ENCODE measurements at places on chromosomes 1 and 21.

DNA sequence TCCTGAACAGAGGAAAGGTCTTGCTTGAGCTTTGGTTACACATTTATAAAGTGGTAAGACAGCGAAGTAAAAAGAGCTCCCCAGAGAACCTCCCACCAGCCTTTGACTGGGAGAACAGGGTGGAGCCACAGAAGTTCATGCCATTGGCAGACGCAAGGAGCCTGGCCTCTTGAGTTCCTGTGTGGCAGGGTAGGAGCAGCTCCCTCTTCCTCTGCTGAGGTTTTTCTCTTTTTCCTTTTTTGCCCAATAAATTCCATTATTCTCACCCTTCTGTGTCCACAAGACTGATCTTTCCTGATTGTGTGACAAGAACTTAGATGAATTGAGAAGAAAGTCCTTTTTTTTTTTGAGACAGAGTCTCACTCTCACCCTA, 4.3 kb downstream of the THEM4 start:
- DNase-seq: no peak

- DNase-seq: no peak
Measured at GRCh38 chr1:50527249-50527986, 104.2 kb upstream of the DMRTA2 start.

GRCh38 chr21:42850866-42851391, 28.4 kb downstream of the WDR4 start:
- DNase-seq: peak; percentile 36

GRCh38 chr21:31554511-31555022, 104.9 kb upstream of the SOD1 start:
- no peak for DNase-seq

DNA sequence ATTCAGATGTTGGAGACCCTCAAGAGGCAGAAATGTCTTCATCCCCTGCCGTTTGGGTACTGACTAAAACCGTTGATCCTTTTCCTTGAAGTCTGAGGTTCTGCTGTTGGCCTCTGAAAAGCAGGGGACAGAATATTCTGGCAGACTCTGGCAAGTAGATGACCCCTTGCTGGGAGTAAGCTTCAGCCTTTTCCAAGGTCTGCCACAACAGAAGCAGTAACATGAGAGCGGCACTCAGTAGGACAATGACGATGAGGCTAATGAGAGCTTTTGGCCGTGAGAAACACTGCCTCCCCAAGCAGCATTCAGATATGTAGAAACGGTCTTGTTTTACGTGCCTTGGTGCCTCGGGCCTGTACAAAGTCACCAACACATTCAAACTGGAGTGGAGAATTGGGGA, 143.7 kb downstream of the ST6GALNAC5 start:
- no peak for DNase-seq

DNA sequence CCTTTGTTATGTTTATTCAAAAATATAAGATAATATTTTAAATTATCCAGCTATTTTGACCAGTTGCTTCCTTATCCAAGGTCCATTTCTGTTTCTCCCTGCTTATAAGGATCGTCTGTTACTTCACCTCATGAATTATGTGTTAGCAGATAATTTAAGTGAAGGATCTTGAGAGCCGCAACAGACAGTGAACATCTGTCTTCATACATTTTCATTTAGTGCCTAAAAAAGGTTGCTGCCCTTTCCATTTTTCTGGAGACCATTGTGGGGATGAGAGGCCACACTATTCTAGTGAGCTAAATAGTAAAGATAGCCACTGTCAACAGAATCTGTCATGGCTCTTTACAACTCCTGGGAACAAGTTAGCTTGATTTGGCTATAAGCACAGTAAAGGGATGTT, 154.0 kb downstream of the CLEC20A start:
- DNase-seq: no peak

DNA sequence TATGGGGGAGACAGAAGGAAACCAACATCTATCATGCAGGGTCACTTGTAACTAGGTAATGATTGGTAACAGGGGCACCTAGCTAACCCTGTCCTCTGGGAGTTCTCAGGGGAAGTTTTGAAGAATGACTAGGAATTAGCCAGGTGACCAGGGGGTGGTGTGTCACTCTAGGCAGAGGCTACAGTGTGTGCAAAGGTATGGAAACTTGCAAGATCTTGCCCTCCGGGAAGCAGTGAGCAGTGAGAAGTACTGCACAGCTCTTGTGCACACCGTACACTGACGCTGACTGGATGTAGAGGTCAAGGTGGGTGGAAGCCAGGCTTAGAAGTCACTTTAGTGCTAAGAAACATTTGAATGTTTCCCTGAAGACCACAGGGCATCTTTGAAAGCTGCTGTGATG, 62.9 kb upstream of the LMO4 start:
- no peak for DNase-seq

DNA sequence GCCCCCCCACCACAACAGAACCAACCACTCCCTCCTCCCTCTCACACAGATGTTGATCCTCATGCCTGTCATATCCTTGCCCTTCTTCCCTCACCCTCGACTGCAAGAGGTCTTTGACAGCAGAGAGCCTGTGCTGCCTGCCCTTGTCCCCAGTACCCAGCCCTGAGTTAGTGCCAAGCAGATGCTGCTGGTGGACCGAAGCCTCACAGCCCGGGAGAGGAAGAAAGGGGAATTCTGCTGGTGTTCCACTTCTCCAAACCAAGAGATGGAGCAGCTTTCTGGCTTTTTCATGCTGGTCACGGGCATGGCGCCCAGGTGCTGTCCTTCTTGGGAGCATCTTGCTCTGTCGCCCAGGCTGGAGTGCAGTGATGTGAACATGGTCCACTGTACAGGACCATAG, 69.1 kb downstream of the SLC66A1 start:
- no peak for DNase-seq

GRCh38 chr1:77282866-77283539, 1.2 kb downstream of the AK5 start:
- DNase-seq: no peak

- DNase-seq: no peak
Measured at GRCh38 chr1:36486093-36486438, 3.4 kb upstream of the CSF3R start.

- no peak for DNase-seq
Measured at GRCh38 chr1:216563087-216563486, 139.8 kb upstream of the USH2A start.

DNA sequence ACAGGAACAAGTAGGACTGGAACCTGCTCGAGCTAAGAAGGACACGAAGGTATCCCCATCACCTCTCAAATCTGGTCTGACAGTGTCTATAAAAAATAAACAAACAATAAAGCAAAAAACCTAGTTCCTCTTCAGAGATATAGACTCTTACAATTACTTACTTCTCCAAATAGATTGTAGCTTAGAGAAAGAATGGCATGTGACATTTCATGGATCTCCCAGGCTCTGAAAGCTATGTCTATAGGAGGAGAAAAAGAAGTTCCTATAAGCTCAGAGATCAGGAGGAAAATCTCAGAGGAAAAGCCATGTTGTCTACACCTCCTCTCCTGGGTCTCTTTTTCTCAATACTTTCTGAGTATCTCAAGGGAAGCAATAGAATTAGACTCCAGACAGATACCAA, 12.3 kb upstream of the OR10J5 start:
- no peak for DNase-seq

DNA sequence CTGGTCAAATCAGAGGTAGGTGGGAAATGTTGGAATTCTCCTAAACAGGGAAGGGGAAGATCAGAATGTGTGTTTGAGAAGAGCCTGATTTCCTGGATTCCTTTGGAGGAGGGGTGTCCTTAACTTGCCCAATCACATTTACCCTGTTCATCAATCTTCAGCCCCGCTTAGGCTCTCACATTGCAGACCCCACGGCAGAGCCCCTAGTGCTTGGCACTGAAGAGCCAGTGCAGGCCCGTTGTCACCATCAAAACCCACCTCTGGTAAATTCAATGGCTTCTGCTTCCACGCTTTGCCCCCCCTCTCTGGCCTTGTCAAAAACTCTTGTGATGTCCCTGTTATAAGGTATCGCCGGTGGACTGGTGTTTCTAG, 2.3 kb downstream of the AGPAT3 start:
- DNase-seq: no peak

GRCh38 chr1:201673093-201673492, 134.2 kb downstream of the NAV1 start:
- no peak for DNase-seq

- DNase-seq: no peak
Measured at GRCh38 chr21:41196993-41197392, 29.0 kb downstream of the BACE2 start.

- no peak for DNase-seq
Measured at GRCh38 chr1:209614906-209615305, 31.4 kb downstream of the CAMK1G start.

- DNase-seq: peak; percentile 47
Measured at GRCh38 chr1:12019858-12020509, 686 bp downstream of the MIIP start.

GRCh38 chr1:232170909-232171308, 459.0 kb downstream of the SIPA1L2 start:
- no peak for DNase-seq

DNA sequence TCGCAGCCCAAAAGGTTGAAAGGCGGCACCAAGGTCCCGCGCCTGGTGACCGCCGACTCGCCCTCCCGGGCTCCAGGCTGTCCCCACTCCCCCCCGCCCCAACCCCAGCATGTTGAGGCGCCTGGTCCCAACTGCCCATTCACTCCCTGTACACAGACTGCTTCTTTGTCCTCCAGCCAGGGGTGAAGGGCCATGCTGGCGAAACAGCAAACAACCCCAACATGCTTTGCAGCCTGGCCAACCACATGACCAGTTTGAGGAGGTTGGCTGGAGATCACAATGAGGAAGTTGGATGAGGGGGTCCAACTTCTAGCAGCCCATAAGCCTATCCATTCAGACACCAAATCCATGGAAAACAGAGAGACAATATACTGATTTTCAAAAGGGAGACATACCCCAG, 13.5 kb downstream of the PDE9A start:
- no peak for DNase-seq

DNA sequence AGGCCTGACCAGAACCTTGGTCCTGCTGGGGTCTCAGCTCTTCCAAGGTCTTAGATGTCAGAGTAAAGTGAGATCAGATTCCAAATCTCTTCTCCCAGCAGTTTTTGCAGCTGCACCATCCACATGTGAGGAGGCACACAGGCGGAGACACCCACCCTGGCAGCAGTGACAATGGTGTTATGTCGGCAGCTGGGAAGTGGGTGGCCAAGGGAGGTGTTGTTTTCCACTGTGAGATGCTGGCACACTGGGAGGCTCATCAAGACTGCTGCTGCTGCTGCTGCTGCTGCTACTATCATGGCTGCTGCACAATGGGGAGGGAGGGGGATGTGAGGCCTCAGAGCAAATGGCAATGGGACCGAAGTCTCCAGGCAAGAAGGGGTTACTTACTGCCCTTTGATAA, 23.6 kb downstream of the CAMK2N1 start:
- no peak for DNase-seq

- DNase-seq: no peak
Measured at GRCh38 chr1:168159251-168159650, 19.5 kb upstream of the TIPRL start.

GRCh38 chr1:80540149-80540548, 1260.6 kb upstream of the ADGRL2 start:
- no peak for DNase-seq

- no peak for DNase-seq
Measured at GRCh38 chr21:42051788-42052187, 19.3 kb upstream of the UMODL1 start.

- no peak for DNase-seq
Measured at GRCh38 chr21:28588997-28589396, 403.7 kb downstream of the LTN1 start.

DNA sequence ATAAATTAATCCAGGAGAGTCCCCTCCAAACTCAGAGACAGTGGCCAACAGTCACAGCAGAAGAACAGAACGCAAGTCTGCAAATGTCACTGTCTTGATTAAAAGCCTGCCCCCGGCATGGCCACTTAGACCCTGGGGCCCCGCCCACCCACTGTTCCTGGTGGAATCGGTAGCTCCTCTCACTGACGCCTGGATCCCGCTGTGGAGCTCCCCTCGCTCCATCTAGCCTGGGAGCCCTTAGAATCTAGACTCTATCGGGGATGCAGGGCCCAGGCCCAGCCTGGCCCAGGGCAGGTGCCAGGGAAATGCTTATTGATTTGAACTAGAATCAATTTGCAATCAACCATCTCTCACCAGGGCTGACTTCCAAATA, 21.4 kb upstream of the PLEKHG5 start:
- DNase-seq: no peak

DNA sequence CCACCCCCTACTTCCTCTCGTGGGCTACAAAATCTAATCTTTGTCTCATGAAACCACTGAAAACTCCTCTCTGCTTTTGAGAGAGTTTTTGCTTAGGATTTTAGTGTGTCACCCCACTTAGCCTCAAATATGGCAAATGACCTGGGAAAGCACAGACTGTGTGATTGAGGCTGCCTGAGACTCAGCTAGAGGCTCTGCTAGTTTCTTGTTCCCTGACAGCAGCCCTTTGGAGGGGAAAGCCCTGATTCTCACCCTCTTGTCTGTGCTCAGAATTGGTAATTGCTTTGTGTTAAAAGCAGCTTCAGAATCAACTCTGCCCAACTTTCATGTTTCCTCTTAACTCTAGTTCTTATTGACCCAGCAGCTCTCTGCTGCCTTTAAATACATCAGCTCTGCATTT, 85.6 kb upstream of the ZP4 start:
- DNase-seq: no peak

DNA sequence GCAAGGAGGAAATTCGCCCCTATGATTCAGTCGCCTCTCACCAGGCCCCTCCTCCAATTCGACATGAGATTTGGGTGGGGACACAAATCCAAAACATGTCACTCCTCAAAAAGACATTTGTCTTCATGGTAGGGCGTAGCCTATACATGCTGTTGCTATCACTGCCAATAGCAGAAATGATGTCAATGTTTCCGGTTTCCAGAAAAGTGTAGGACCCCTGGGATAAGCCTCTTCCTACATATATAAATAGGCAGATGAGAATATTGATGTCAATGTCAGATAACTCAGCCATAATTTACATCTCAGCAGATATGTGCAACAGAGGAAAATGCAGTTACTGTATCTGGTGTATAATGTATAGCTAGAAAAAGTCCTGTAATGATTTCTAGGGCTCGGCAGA, 16.7 kb downstream of the LRRC3 start:
- no peak for DNase-seq

DNA sequence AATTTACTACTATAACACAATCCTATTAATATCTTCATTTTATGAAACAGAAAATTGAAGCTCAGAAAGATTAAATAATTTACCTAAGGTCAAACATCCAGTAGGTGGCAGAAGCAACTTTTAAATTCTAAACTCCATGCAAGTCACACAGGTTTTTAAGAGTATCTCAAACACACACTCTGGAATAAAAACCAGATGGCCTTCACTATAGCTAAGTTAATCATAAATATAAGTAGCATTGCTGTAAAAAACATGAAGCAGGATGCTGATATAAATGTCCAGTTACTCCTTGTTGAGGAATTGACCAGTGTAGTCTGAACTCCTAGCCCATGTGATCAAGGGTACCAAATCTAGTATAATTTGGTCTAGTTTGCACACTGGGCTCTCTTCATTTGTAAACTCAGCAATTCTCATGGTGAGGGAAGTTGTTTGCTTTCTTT, 9.4 kb upstream of the FMO3 start:
- DNase-seq: peak; percentile 34

GRCh38 chr1:37533317-37534093, 18.9 kb upstream of the MEAF6 start:
- DNase-seq: no peak

- no peak for DNase-seq
Measured at GRCh38 chr1:5620997-5621396, 371.2 kb downstream of the NPHP4 start.

- no peak for DNase-seq
Measured at GRCh38 chr1:193321242-193321840, 134.9 kb upstream of the B3GALT2 start.

Measured in Kasumi-1 (cell line).